ENCODE measurements at places on chromosomes 12 and 14.

DNA sequence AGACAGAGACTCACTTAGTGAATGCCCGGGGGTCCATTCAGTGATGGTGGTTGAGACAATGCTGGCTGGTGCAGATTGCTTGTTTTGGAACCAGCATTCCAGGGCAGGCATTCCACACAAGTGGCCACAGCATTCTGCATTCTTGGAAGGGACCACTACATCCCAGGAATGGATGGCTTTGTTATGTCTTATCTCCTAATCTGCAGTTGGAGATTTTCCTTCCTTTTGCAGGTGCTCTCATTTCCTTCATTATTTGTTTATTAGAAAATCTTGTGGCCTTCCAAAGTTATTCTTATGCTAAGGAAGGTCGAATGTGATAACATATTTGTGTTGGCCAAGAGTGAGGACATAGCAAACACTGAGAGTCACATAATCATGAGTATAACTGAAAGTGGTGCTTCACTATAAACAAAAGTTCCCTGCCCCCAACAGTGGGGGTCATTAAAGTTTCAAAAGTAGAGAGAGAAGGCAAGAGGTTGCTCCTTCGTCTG is 66.0 kb downstream of the BMP4 start:
- DNase-seq, result no peak

DNA sequence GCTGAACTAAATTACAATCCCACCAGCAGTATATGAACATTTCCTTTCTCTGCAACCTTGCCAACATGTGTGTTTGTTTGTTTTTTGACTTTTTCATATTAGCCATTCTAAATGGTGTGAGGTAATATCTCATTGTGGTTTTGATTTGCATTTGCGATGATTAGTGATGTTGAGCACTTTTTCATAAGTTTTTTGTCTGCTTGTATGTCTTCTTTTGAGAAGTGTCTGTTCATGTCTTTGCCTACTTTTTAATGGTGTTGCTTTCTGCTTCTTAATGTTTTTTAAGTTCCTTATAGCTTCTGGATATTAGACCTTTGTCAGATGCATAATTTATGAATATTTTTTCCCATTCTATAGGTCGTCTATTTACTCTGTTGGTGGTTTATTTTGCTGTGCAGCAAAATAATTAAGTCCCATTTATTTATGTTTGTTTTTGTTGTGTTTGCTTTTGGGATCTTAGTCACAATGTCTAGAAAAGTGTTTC is 1262.9 kb downstream of the FSCB start:
- no peak for DNase-seq

GRCh38 chr14:91126761-91127160 is 12.9 kb downstream of the DGLUCY start:
- no peak for DNase-seq

GRCh38 chr14:86999036-86999435 is 993.9 kb downstream of the GALC start:
- DNase-seq, result no peak

GRCh38 chr12:119229837-119230236 is 51.1 kb downstream of the HSPB8 start:
- peak; percentile 58 for DNase-seq

GRCh38 chr14:68089146-68089731 is 269.7 kb downstream of the RAD51B start:
- no peak for DNase-seq

DNA sequence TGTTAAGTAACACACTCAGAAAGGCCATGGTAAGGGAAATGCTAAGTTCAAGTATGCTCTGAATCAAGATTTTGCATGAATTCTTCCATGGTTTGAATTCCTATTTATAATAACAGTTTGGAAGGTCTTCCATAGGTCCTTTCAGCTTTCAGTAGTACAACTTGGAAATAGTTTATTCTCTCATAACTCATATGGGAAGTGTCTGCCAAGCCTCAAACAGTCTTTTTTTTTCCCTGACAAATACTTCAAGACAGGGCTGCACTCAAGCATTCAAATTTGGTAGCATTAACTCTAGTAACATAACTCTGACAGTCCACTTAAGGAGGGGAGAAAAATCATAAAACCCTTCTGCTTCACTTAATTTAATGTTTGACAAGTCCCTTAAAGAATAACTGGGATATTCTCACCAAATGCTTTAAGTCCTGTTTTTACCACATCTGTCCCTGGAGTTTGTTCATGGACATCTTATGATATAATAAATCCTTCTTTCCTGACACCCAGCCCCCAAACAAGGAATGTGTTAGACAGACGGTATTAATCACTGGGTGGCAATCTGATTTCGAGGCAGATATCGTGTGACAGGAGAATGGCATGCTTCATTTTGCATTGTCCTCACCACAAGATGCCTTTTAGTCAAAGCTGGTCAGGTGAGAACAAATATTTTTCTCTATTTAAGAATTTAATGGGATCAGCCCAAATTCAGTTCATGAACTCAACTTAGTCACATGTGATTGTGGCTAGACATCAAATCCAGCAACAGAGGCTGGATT is 165.7 kb downstream of the BMP4 start:
- DNase-seq, result no peak

GRCh38 chr14:75453817-75454434 is 26.1 kb downstream of the JDP2 start:
- DNase-seq, result no peak

DNA sequence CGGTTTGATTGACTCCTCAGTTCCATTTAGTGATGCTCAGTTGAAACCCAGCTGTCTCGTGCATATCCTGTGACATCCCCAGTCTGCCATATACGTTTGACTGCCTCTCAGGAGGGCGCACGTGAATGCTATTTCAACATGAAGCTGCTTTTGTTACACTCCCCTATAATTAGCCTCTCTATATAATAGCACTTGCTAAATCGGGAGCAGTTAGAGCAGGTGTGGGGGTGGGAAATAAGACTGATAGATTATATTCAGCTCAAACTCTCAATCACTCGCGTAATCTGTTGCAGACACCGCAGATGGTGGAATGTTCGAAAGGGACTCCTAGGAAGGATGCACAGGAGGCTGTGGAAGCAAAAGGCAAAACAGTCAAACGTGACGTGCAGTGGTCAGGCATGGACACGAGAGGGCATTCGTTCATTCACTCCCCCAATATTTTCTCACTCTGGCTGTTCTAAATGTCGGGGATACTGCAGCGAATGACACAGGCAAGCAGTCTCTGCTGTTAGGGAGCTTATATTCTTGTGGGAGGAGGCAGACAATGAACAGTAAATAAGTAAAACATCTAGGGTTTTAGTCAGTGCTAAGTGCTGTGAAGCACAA is 29.8 kb downstream of the KCNA1 start:
- DNase-seq, result no peak

- no peak for DNase-seq
Measured at GRCh38 chr12:71760471-71760870, 5.8 kb downstream of the RAB21 start.
